ENCODE measurements at places on chromosomes 4 and X. TPM values are rescaled to one million over a fixed set of nuclear protein-coding genes. Genes with fewer than 3 reads are reported as not detected.

The GLOD5 gene
- not detected for polyA plus RNA-seq

The CSN1S1 gene
- polyA plus RNA-seq: not detected

The VCX gene
- not detected for polyA plus RNA-seq

The PNMA3 gene
- polyA plus RNA-seq: not detected

The TRPC5OS gene
- polyA plus RNA-seq: not detected

The FGD1 gene
- 0.55 TPM for polyA plus RNA-seq

The SLITRK2 gene
- not detected for polyA plus RNA-seq

The CLRN2 gene
- polyA plus RNA-seq: not detected

The GABRE gene
- not detected for polyA plus RNA-seq

The USP27X gene
- polyA plus RNA-seq: 0.23 TPM

The AFF2 gene
- polyA plus RNA-seq: not detected

The FBXW7 gene
- 39.7 TPM for polyA plus RNA-seq

The TASL gene
- polyA plus RNA-seq: 39.3 TPM

The XAGE1A gene
- not detected for polyA plus RNA-seq

The USP26 gene
- polyA plus RNA-seq: not detected

The BEND2 gene
- 0.24 TPM for polyA plus RNA-seq

The SYP gene
- 1.1 TPM for polyA plus RNA-seq

The MAGEB6B gene
- polyA plus RNA-seq: not detected

The SGMS2 gene
- not detected for polyA plus RNA-seq

The SPOCK3 gene
- not detected for polyA plus RNA-seq

The GAR1 gene
- 19.2 TPM for polyA plus RNA-seq

The IRAK1 gene
- polyA plus RNA-seq: 110 TPM

The ITGB1BP2 gene
- polyA plus RNA-seq: not detected

The MND1 gene
- polyA plus RNA-seq: not detected

The DCUN1D4 gene
- polyA plus RNA-seq: 8.7 TPM

The MAGEC3 gene
- polyA plus RNA-seq: not detected

The POU3F4 gene
- polyA plus RNA-seq: not detected

The PPP3CA gene
- 18.0 TPM for polyA plus RNA-seq

The SLIT2 gene
- not detected for polyA plus RNA-seq

The GAB3 gene
- 3.0 TPM for polyA plus RNA-seq

The NDNF gene
- polyA plus RNA-seq: not detected

The BGN gene
- not detected for polyA plus RNA-seq

The FRMPD4 gene
- polyA plus RNA-seq: not detected

The FAM241A gene
- polyA plus RNA-seq: 1.2 TPM

The UGT2B10 gene
- polyA plus RNA-seq: not detected

The EIF4E gene
- 66.7 TPM for polyA plus RNA-seq

The H2AZ1 gene
- polyA plus RNA-seq: 275 TPM

The BTK gene
- 113 TPM for polyA plus RNA-seq

The SLC10A7 gene
- 8.3 TPM for polyA plus RNA-seq

The MMRN1 gene
- polyA plus RNA-seq: 0.18 TPM

The LETM1 gene
- 12.0 TPM for polyA plus RNA-seq

The HELT gene
- not detected for polyA plus RNA-seq

The MAOB gene
- not detected for polyA plus RNA-seq

The RHOXF2B gene
- polyA plus RNA-seq: not detected

The SLC9A7 gene
- 18.7 TPM for polyA plus RNA-seq

The SFRP2 gene
- not detected for polyA plus RNA-seq

The ENPEP gene
- not detected for polyA plus RNA-seq

The PAGE4 gene
- polyA plus RNA-seq: not detected

The TMPRSS11A gene
- polyA plus RNA-seq: not detected
